ENCODE measurements at places on chromosomes 11 and 22. TPM values are rescaled to one million over a fixed set of nuclear protein-coding genes. Genes with fewer than 3 reads are reported as not detected.

Gene DRG1
- 39.2 TPM for polyA plus RNA-seq

Gene OOSP4B
- polyA plus RNA-seq: not detected

DNA sequence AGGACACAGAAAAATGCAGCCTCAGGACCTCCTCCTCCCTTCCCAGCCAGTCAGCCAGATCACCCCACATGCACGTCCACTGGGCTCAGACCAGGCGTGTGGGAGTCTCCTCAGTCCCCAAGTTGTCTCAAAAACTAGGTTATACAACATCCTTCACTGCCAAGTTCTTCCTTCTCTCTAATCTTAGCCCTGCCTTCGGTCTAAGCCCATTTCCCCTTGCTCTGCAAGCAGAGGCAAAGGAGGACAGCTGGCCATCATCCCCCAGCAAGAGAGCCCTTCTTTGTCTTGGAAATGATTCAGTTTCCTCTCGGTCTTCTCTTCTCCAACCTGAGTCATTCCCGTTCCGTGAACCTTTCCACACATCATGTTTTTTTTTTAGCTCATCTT, 14.0 kb upstream of the NRGN start:
- H3K27me3 ChIP-seq: peaks cover 30% of the 10 kb centered on the region
- H3K27ac ChIP-seq: no peak overlapping the region
- H3K36me3 ChIP-seq: no peaks in the 10 kb centered on the region
- peaks cover 12% of the 10 kb centered on the region for H3K4me1 ChIP-seq

DNA sequence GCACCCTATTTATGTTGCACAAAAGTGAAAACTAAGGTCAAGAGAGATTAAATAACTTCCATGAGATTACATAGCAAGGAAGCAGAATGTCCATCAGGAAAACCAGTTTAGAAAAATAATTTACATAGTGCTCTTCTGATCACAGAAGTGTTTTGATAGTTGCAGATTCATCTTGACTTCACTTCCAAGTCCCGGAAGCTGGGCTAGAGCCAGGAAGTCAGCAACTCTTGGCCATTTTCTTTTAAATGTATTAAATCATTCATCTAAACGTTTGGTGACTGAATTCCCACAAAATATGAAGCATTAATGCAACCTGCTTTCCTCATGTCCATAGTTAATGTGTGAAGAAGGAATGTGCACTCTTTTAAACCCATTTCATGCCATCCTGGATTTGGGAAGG, 29.7 kb downstream of the APLP2 start:
- H3K4me3 ChIP-seq: no peak overlapping the region
- no peaks in the 10 kb centered on the region for H3K4me1 ChIP-seq
- H3K27me3 ChIP-seq: no peaks in the 10 kb centered on the region
- no peak overlapping the region for H3K27ac ChIP-seq
- H3K36me3 ChIP-seq: peaks cover 6% of the 10 kb centered on the region

GRCh38 chr22:46589871-46590271, 30.3 kb upstream of the GRAMD4 start:
- H3K27me3 ChIP-seq: no peaks in the 10 kb centered on the region
- H3K4me1 ChIP-seq: peaks cover 41% of the 10 kb centered on the region
- H3K4me3 ChIP-seq: no peak overlapping the region

DNA sequence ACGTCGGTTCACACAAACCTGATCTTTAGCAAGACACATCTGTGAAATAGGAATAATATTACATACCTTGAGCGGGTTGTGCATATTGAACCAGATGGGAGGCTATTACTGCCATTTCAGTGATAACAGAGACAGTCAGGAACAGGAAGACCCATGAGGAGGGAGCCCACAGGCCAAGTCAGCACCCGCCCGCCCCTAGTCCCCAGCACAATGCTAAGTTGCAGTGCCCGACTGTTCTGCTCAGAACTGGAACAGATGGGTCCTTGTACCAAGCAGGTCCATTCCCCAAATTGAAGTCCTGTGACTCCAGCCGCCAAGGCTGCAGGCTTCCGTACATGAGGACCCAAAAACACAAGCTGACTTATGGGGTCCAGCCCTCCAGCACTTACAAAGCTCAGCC, 9.3 kb downstream of the CXCR5 start:
- H3K27me3 ChIP-seq: no peaks in the 10 kb centered on the region
- no peak for DNase-seq
- no peak overlapping the region for H3K4me3 ChIP-seq

GRCh38 chr22:48899523-48900326, 927.9 kb downstream of the BRD1 start:
- DNase-seq: no peak
- H3K36me3 ChIP-seq: no peaks in the 10 kb centered on the region
- no peaks in the 10 kb centered on the region for H3K27me3 ChIP-seq
- H3K4me3 ChIP-seq: no peak overlapping the region

All from small intestine (tissue), 16 donors.